ENCODE measurements at places on chromosomes 6 and 20.
A peak's percentile ranks its signal among the peaks of the same experiment; 100 is the strongest.

DNA sequence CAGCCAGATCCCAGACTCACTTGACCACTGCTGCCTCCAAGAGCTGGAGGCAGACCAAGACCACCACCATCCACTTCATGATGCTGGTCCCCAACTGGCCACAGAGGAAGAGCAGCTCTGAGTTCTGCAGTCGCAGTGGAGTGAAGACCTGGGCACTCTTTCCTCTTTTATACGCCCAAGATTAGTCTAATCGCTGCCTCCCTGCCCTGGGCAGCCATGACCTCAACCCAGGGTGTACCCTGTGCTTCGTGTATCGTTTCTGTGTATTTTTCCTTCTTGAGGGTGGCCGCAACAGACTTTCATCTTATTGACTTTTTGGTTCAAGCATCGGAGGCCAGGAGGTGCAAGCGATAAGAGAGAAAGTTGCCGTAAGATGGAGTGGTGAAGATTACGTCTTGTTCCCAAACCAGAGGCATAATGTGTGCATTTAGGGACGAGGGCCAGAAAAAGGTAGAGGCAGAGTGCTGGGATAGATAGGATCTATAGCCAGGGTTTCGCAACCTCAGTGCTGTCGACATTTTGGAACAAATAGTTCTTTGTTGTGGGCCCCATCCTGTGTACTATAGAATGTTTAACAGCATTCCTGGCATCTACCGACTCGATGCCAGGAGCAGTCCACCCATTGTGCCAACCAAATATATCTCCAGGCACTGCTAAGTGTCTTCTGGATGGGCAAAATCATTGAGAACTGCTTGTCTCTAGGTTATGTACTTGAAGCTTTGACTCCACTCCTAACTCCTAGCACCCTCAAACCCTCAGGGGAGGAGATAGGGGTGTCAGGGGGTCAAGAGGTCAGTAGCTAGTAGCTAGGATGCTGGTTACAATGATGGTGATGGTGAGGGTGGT lies at the start of gene PGC:
Gene PGC, minus strand, starts transcription at position 142 of the 846 bp plus-strand sequence. Its CDS starts 63 bp downstream, at position 79.
- no peak for DNase-seq

GRCh38 chr6:19329078-19329477 lies 508.1 kb upstream of the ID4 start:
- no peak for DNase-seq

- DNase-seq, result no peak
Observed at GRCh38 chr6:31882344-31882743, 3.5 kb upstream of the SLC44A4 start.

- DNase-seq, result peak; percentile 17
Observed at GRCh38 chr6:41047306-41047705, 5.0 kb downstream of the TSPO2 start.

All from activated effector memory CD4-positive, alpha-beta T cell treated with anti-CD3 and anti-CD28 coated beads, Interleukin-2, amount 50 U/mL, for 16 hours (primary cell).